Stimulated activated CD4-positive, alpha-beta T cell treated with anti-CD3 and anti-CD28 coated beads, Interleukin-1b, Interleukin-23, amount 100 ng/mL, for 24 hours (primary cell): ENCODE measurements at places on chromosomes 6 and 20.

- DNase-seq, result no peak
These were observed 576.4 kb downstream of the HTR1B start for GRCh38 chr6:76886900-76887299.

GRCh38 chr6:129701721-129702455, 8.1 kb downstream of the ARHGAP18 start:
- no peak for DNase-seq

GRCh38 chr20:44314870-44315269, 3.9 kb upstream of the FITM2 start:
- DNase-seq, result no peak

DNA sequence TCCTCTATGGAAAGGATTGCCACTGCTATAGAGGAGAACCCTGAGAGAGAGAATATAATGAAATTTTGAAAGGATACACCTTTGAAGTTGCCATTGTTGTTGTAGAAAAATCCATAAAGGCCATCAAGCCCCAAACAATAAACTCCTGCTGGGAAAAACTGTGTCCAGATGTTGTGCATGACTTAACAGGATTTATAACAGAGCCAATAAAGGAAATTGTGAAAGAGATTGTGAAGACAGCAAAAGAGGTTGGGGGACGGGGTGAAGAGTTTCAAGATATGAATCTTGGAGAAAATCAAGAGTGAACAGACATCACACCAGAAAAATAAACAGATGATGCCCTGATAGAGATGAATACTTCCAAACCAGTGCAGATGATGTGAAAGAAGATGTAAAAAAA, 396.4 kb downstream of the BCKDHB start:
- no peak for DNase-seq

DNA sequence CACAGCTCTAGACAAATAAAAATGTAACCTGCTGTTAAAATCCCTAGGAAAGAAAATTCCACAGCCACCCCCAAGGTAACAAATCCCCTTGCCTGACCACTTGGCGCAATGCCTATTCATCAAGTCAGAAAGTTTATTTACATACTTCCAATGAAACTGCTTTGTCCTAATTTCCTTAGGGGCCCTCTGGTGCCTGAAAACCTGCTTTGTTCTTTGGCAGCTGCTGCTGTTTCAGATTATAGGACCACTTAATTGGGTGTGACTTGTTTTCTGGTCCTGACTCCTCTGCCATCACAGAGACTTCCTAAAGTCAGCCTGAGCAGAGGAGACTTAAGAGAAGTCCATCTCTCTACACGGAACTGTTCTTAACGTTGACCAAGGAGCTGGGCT, 323.6 kb downstream of the UBE3D start:
- DNase-seq, result no peak
